ENCODE measurements at places on chromosomes 2 and 18.
A peak's percentile ranks its signal among the peaks of the same experiment; 100 is the strongest.

DNA sequence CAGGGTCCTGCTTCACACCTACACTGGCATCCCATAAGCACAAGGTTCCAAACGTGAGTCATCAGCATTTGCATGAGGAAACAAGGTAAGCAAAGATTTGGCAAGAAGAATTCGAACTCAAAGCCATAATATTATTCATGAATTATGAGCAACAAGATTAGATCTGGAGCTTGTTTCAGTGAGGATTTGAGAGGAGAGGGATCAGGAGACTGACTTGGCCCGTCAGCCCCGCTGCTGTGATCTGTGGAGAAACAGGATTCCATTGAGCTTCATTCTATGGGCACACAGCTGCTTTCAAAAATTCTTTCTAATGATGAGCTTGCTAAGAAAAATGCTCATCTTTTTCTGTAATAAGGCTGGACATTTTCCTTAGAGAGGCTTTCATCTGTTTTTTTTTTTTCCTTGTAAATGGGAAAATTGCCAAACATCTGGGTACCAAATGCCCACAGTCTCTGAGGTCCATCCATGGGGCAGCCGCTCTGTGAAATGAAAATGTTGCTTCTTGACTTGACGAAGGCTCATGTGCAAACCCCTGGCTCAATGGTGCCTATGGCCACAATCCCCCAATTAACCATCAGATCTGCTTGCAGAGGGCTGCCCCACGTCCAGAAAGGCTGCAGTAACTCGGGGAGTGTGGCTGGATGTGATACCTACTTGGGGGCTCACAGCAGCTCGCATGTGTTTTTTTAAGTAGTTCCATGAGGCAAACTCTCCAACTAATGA, 179.3 kb downstream of the TMEM18 start:
- no peak for DNase-seq

- DNase-seq = no peak
Measured at GRCh38 chr18:13380691-13381070, 162.1 kb downstream of the LDLRAD4 start.

DNA sequence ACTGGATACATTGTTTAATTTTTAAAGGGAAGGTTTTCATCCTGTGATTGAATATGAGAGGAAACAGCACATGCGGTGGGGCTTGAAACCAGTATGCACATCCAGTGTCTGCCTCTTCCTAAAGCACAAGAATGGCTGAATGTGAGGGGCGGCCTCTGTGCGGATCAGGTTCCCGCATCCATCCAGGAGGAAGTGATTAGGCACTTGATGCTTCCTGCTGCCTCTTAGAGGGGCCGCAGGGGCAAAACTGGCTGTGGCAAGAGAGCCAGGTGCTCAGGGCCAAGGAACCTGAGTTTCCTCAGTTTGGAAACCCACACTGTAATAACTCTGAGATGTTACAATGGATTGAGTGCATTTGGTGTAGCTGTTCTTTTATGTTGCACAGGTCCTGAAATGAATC, 48.8 kb downstream of the THNSL2 start:
- DNase-seq = no peak

DNA sequence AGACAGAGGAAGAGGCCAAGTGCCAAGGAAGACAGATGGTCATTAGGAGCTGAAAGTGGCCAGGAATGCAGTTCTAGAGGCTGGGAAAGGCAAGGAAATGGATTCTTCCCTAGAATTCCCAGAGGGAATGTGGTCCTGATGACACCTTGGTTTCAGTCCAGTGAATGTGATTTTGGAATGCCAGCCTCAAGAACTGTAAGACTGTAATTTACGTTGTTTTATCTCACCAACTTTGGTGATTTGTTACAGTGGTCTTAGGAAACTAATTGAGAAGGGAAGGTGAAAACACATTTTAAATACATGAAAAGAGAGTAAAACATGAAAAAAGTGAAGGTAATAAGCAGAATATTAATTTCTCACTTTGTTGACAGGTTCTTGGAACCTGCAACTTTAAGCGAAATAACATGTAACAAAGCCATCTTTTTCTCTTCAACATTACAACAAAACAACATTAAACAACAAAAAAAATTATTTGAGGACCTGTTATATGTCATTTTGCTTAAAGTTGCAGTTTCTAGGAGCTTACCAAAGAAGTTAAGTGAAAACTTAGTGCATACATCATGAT, 370.2 kb downstream of the METTL4 start:
- peak; percentile 22 for DNase-seq

GRCh38 chr2:207711750-207712530, 500 bp downstream of the CCNYL1 start:
- DNase-seq = no peak
